ENCODE measurements at places on chromosomes 5 and 9.

DNA sequence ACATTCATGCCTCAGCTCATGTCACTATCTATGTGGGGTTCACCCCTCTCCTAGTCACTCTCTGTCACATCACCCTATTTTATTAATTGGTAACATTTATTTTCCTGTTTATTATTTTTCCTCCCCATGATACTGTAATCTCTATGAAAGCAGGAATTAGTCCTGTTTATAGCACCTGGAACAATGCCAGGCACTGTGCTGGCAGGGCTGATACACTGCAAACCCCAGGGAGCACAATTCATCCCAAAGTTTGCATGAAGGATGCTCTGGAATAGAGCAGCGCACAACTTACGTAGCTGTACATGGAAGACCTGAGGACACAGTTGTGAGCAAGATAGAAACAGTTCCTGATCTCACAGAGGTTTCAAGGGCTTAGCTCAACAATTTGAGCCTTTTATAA is 103.2 kb downstream of the NSG2 start:
- DNase-seq, result no peak

DNA sequence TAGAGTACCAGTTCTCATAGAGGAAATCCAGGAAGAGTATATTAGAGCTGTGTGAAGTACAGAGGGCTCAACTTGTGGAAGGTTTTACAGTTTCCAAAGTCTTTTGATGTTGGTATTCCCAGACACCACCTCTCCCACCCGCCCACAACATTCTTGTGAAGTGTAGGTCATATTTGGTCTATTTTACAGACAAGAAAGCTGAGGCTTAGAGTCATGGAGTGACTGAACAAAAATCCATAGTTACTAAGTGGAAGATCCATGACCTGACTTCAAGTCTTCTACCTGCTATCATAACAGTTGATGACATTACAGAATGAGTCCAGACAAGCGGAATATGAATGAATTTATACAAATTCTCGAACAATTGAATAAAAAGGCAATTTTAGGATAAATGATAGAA is 187.1 kb upstream of the RPS23 start:
- DNase-seq, result no peak

DNA sequence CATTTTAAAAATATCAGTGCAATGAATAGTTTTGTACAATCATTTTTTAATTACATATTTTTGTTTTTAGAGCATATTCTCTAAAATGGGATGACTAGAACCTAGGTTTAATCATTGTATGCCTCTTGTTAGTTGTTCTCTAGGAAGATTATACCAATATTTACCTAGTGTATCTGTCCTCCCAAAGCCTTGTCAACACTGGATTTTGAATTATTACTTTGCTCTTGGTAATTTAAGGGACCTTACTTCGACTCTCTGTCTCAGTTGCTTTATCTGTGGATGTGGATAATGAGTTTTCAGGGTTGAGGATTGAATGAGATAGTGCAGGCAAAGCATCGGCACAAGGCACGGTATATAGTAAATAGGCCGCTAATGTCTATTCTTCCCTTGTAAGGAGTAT is 10.9 kb upstream of the PIP5K1B start:
- no peak for DNase-seq

DNA sequence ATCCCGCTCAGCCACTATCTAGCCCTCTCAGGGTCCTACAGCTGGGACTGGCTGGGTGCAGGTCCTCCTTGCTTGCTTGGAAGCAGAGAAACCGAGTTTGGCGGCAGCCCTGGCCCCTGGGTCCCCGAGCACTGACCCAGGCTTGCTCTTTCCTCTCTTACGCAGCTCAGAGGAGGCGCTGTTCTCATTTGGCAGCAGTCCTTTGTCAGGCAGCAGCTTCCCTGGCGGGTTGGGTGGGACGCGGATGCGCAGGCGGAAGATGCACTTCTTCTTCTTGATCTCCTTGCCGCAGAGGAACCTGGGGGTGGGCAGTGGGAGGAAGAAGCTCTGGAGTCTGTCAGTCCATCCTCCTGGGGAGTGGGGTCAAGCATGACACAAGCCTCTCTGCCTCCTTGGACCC is 14.5 kb downstream of the PHF19 start:
- DNase-seq, result no peak

DNA sequence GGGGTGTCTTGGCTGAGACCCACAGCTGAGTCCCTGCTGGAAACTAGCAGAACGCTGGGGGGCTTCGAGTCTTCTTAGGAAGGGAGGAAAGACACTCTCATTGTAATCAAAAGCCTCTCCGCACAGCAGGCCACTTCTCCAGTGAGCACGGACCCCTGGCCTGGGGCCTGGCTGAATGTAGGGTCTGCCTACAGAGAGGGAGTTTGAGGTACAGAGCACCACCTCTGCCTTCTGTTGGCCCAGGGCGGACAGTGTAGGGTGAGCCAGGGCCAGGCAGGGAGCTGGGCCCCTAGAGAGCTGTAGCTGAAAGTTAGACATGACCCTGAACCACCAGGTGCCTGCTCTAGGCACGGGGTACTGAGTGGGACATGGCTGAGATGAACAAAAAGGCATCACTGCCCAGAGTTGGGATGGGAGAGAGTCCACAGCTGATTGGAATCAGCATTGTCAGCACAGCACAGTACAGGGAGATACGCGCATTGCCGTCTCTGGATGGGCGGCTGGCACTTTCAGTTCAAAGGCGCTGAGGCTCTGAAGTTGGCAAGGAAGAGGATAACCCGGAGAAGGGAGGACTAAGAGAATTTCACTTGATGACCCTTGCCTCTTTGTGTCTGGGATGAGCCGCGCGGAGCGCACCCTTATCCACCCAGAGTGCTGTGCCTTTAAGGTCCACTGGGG is 363 bp upstream of the SLC25A48 start:
- DNase-seq, result no peak

GRCh38 chr5:96546120-96546519 is 113.1 kb upstream of the PCSK1 start:
- no peak for DNase-seq

GRCh38 chr9:389159-389558 is 174.5 kb downstream of the DOCK8 start:
- no peak for DNase-seq
